ENCODE measurements at places on chromosomes 7 and 10.

- no peak for DNase-seq
Measured at GRCh38 chr7:111264111-111264868, 173.4 kb downstream of the LRRN3 start.

GRCh38 chr10:89252225-89252585, 630 bp upstream of the LIPA start:
- no peak for DNase-seq

DNA sequence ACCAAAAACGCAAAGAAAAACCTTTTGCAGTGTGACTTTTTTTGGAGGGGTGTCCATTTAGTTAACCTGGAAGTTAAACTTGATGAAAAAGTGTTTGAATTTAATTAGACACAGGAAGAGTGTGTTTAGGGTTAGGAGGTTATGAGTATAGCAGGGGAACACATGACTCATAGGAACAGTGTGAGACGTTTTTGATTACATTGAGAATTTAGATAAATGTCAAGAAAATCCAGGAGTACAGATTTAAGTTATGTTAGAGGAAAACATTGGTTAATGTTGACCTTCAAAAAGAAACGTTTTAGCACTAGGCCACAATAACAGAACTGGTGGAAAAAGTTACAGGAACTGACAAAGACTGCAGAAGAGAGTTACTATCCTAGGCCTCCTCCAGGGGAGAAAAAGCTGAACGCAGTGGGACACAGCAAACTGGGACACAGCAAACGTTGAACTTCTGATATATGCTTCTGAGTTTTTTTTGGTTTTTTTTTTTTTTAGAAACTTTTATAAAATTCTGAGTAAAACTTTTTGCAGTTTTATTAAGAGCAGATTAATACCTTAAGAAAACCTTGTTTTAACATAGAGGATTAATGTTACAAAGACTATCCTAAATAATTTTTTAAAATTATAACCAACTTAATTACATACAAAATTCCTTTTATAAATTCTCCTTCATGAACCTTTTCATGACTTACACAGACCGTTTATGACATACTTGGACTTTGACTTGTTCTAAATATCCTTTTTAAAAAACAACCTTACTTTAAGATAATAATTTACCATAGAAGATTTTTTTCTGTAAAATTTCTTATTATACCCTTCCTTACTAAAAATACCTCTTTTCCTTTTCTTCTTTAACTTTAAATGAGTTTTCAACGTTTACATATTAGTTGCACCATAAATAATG, 22.2 kb downstream of the LANCL2 start:
- DNase-seq = no peak

GRCh38 chr10:124534231-124534798, 72.7 kb downstream of the LHPP start:
- no peak for DNase-seq

GRCh38 chr10:124144536-124144935, 51.1 kb upstream of the CHST15 start:
- no peak for DNase-seq

DNA sequence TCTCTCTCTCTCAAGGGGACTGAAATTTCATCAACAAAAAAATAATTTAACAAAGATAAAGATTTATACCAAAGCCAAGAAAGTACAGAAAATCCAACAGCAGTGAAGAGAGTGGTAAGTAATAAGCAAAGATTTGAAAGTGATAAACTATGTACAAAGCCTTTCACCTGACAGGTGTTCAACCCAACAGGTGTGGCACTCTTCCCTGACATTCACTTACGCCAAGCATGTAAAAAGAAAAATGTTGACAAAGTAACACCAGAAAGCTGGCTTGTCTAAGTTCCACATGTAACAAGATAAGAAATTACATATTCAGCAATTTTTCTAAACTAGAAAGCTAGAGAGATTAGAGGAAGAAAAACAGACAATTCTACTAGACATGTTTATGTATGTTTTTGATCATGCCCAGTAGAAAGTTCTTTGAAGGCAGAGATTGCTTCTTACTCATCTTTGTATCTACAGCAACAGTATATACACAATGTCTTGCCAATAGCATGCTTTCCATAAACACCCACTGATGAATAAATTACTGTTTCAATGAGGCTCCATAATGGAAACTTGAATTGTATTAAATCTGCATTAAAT, 468.5 kb downstream of the PARD3 start:
- no peak for DNase-seq

DNA sequence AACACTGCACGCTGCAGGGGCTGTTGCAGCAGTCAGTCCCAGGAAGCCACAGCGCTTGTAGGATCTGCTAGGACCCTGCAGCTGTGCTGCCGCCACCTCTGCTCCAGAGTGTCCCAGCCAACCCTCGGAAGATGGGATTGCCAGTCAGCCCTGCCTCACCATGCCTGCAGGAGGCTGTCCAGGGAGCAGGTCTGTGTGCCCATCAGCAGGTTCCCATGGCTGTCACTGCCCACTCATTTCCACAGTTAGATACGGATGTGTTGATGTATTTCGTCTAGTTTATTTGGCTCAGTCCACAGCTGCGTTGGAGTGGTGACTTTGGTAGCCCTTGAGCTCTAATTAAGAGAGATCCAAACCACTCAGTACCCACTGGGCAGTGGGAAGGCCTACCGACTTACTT, 35.7 kb downstream of the SHH start:
- no peak for DNase-seq

GRCh38 chr10:127687548-127687947, 49.4 kb upstream of the FOXI2 start:
- DNase-seq = no peak

GRCh38 chr10:69506834-69507713, 55.8 kb downstream of the TSPAN15 start:
- no peak for DNase-seq

DNA sequence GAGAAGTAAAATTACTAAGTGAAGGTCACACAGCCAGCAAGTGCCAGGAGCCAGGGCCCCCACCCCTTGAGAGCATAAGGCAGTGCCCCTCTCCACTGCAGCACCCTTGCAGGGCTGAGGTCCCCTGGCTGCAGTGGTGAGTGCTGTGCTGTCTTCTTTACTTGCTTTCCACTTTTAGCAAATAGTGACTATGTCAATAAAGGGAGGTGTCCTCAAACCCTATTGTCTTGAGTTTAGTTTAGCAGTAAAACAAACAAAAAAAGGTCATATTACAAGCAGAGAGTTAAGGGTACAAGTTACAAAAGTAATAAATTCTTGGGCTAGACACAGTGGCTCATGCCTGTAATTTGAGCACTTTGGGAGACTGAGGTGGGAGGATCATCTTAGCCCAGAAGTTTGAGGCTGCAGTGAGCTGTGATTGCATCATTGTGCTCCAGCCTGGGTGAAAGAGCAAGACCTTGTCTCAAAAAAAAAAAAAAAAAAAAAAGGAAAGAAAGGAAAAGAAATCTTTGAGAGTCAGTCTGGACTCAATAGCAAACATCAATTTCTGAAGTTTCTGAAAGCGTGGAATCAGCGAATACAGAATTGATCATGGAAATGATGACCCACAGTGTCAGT, 39.0 kb upstream of the KIF5B start:
- no peak for DNase-seq

- no peak for DNase-seq
Measured at GRCh38 chr10:58281092-58281752, 12.3 kb downstream of the CISD1 start.

DNA sequence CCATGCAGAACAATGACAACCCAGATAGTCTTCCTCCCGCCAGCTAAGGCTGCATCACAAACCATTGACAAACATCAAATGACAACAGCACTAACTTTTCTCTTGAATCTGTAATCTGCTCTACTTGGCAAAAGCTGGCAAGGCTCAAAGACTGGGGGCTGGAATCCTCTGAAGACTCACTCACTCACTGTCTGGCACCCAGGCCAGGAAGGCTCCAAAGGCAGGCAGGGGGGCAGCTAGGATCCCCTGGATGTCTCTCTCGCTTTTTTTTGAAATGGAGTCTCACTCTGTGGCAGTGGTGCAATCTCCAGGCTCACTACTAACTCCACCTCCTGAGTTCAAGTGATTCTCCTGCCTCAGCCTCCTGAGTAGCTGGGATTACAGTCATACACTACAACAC, 159.7 kb upstream of the GPR26 start:
- no peak for DNase-seq

- no peak for DNase-seq
Measured at GRCh38 chr10:124533266-124533665, 71.6 kb downstream of the LHPP start.

- DNase-seq = no peak
Measured at GRCh38 chr10:119473771-119474170, 68.7 kb downstream of the RGS10 start.

GRCh38 chr7:117970801-117971200, 97.6 kb upstream of the CTTNBP2 start:
- no peak for DNase-seq

GRCh38 chr10:124990671-124991625, 49.0 kb downstream of the ZRANB1 start:
- DNase-seq = no peak

DNA sequence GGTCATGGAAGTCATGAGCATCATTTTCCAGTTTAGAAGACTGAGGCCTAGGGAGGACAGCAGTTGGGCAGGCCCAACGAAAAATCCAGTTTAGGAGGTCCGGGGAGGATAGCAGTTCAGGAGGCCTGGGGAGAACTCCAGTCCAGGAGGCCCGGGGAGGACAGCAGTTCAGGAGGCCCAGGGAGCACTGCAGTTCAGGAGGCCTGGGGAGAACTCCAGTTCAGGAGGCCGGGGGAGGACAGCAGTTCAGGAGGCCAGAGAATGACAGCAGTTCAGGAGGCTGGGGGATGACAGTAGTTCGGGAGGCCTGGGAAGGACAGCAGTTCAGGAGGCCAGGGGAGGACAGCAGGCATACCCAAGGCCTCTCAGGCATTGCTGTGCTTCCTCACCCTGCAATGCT, 453.4 kb downstream of the LRMDA start:
- no peak for DNase-seq

- DNase-seq = peak; percentile 53
Measured at GRCh38 chr10:32332299-32332750, 14.6 kb downstream of the EPC1 start.

GRCh38 chr7:75892634-75893272, 13.9 kb downstream of the RHBDD2 start:
- DNase-seq = no peak

GRCh38 chr10:1404323-1405260, 332.7 kb downstream of the ADARB2 start:
- DNase-seq = no peak

- no peak for DNase-seq
Measured at GRCh38 chr7:47407136-47407535, 174.8 kb downstream of the TNS3 start.

DNA sequence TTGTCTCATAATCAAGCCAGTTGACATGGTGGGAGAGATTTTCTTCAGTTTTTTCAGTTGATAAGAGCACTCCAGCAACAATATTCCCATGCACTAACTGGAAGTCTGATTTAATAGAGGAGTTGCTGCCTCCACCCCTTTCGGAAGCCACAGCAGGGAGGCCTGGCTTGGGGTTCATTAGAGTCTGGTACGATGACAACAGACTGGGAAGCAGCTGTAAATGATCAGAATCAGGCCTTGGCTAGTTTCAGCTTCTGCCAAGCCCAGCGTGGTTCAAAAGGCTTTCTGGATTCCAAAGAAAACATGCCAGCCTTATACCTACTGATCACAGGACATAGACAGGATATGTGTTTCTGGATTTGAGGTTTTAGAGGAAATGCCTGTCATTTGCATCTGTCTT, 274.0 kb downstream of the CSTF2T start:
- no peak for DNase-seq

DNA sequence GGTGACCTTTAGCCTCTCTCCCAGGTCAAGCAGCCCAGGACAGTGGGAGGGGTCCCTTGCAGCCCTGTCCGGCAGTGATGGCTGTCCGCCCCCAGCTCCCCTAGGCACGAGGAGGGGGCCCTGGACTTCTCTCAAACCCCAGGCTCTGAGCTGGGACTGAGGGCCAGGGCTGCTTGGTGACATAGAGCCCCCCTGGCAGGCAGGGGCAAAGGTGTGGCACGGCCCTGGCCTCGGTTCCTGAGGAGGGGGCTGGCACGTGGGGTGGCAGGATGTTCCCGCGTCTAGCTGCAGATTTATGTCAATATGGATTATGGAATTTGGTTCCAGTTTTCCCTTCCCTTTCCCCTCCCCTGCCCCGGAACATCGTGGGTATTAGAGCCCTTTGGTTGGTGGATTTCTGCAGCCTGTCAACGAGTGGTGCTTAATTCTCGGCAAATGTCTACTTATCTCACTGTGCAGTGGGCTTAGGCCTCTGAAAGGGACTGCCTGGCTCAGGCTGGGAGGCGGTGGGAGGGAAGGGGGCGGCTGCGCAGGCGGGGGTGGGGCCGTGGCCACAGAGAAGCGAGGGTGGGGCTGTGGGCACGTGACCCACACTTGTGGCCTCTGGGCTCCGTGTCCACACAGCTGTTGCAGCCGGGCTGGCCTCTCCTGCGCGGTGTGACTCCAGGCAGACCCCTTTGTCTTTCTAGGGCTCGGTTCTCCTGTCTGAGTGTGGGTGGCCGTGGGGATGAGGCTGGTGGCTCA, 19.3 kb downstream of the UNCX start:
- no peak for DNase-seq

DNA sequence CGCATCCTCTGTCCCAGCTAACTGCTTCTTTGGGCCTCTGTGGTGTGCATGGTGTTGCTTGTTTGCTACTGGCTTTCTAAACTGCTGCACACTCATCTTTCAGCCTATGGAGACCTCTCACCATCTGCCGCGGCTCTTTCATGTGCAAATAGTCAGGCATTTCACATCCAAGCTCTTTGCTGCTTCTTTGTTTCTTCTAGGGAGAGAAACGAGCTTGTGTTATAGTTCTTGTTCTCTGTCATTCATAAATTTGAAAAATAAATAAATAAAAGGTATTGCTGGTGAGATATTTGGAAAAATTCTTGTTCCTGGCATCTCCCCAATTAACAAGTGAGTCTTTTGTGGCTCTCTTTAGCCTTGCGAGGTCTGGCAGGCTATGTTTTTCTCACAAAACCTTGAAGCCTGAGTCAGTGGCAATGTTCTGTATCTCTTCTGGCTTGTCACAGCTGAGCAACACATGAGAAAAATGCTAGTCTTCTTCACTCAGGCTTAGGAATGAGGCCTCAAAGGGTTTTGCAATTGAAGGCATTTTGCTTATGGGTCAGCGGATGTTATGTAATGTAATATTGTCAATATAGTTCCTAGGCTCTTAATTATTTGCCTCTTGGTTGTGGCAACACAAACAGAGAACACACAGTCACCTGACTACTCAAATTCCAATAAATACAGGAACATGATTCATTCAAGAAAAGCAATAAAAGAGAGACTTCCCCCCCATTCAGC, 274.0 kb downstream of the FRMD4A start:
- no peak for DNase-seq

DNA sequence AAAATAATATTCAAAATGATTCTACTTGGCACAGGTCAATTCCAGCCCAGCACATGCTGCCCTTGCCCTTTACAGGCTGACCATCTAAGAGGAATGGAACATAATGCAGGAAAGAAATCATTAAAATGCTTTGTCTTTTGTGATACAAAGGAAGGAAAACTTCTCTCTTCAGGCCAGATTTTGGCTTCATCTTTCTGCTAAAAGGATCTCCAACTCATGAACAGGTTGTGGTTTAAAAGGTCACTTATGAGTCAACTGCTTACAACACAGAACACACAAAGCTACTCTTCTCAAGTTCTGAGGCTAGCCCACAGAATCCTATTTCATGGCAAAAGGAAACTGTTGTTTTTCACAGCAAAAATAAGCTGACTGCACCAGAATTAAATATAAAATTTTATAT, 197.1 kb downstream of the DOCK4 start:
- no peak for DNase-seq

- no peak for DNase-seq
Measured at GRCh38 chr7:141304291-141304690, 230.4 kb downstream of the TMEM178B start.

Data from stimulated activated naive CD4-positive, alpha-beta T cell (primary cell).